ENCODE measurements at places on chromosomes 7 and 10.

- DNase-seq: no peak
These were observed 62.3 kb downstream of the ARHGAP21 start for GRCh38 chr10:24661376-24661775.

DNA sequence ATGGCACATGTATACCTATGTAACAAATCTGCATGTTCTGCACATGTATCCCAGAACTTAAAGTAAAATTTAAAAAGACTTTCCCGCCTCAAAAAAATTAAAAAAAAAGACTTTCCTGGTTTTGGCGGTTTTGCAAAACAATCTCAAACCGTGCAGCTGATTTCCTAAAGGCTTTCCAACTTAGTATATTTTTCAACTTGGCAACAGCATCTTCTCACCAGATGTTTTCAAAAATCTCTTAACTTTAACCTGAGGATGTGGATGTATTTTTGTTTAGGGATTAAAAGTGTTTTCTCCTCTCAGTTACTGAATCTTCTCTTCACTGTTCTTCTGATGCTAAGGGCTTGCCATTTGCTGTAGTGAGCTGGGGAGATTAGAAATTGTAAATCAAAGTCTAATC, 96.5 kb upstream of the PLPP4 start:
- no peak for DNase-seq

- DNase-seq: no peak
These were observed 7.1 kb downstream of the AGMO start for GRCh38 chr7:15554744-15555143.

DNA sequence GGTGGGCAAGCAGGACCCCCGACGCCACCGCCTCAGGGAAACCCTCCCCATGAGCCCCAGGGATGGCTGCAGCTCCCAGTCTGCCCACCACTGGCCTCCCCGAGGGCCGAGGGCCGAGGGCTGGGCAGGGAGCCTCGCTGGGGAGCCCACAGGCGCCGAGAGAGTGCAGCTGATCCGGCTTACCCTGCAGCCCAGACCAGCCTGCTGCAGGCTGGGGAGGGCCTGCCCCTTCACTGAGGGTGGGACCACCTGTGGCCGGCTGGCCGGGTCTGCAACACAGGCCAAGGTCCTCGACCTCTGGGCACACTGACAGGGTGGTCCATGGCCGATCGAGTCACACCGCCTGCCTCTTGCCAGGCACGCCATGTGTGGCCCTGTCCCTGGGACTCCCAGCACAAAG, 27.3 kb upstream of the ADGRA1 start:
- no peak for DNase-seq

GRCh38 chr7:71096351-71096750, 35.6 kb upstream of the GALNT17 start:
- no peak for DNase-seq

GRCh38 chr10:114956466-114956865, 18.5 kb downstream of the TRUB1 start:
- peak; percentile 13 for DNase-seq

DNA sequence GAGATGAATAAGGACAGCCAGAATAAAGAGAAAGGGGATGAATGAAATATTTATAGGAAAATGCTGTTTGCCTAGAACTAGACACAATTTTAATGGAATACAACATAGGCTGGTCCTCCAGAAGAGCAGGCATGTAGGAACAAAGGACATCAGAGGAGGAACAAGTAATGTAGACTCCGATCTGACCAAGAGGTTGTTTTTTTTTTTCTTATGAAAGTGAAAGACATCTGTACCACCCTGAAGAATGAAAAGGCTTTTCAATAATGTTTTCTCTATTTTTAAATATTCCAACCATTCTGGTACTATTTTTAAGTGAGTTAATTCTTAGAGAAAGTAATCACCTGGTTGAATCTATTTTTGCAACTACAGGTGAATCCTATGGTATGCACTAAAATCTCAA, 136.9 kb upstream of the PTN start:
- DNase-seq: no peak

DNA sequence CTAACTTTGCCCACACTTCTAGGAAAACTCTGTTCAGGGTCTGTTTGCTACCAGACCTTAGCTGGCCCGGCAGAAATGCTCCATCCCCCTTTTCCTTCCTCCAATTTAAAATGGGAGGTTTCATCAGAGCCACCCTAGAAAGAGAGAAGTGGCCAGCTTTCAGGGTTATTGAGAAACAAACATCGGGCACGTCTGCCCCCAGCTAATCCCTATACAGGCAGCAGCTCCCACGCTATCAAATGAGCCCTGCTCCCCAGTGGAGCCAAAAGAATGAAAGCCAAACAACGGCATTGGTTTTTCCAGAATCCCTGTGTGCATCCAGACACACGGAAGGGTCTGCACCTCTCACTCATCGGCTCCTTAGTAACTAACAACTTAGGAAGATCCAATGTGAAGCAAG, 132.5 kb downstream of the GRID1 start:
- DNase-seq: no peak

DNA sequence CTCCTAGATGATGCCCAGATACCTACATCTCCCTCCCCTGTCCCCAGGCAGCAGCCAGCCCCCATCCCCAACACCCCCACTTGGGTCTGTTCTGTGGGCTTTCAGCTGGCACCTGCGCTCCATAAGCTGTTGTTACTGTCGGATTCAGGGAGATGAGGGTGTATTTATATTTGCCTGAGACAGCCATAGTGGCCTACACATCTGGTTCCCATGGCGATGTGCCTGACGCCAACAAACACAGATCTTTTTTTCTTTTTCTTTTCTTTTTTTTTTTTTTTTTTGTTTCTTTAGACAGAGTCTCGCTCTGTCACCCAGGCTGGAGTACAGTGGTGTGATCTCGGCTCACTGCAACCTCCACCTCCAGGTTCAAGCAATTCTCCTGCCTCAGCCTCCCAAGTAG, 73.1 kb downstream of the CLIP2 start:
- no peak for DNase-seq

GRCh38 chr10:83991986-83992753, 147.1 kb upstream of the GHITM start:
- DNase-seq: peak; percentile 3

DNA sequence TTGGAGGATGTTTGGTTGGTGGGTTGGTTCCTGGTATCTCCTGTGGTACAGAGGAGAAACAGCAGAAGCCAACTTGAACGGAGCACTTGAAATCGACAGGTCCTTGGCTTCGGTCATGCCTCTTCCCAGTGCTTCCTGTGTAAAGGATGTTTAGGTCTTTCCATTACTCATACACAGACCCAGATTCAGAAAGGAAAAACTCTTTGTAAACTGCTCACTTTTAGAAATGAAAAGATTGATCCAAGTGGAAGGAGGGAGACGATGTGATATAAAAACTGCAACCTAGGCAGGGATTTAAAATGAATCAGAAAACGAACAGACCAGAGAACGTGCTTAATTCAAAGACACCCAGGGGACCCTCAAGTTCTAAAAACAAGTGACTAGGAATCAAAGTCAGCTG, 338.4 kb downstream of the GALNT17 start:
- DNase-seq: no peak

- DNase-seq: no peak
These were observed 652.0 kb upstream of the CELF2 start for GRCh38 chr10:10365676-10366075.

DNA sequence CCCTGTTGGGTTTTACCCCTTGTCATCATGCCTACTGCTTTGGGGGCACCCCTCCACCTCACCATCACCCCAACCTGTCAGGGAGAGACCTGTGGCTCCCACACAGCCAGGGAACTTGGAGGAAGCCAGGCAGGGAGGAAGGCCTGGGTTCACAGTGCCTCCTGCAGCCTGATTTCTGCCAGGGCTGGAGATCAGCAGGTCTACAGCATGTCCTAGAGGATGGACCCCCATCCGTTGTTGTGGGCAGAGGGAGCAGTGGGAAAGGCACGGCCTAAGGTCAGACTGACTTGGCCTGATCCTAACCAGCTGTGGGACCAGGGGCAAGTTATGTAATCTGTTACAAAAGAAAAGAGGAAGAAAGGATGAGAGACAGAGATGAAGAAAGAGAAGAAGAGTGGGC, 28.2 kb downstream of the ZCCHC24 start:
- DNase-seq: no peak

GRCh38 chr7:94052398-94053180, 48.4 kb upstream of the BET1 start:
- DNase-seq: no peak

GRCh38 chr10:71083716-71083975, 128.7 kb upstream of the UNC5B start:
- no peak for DNase-seq

- DNase-seq: no peak
These were observed 84.2 kb upstream of the FAM133B start for GRCh38 chr7:92674379-92674778.

- DNase-seq: no peak
These were observed 787.0 kb upstream of the C7orf33 start for GRCh38 chr7:147803606-147804005.

- DNase-seq: peak; percentile 51
These were observed 176.2 kb downstream of the PRKAG2 start for GRCh38 chr7:151700586-151701165.

DNA sequence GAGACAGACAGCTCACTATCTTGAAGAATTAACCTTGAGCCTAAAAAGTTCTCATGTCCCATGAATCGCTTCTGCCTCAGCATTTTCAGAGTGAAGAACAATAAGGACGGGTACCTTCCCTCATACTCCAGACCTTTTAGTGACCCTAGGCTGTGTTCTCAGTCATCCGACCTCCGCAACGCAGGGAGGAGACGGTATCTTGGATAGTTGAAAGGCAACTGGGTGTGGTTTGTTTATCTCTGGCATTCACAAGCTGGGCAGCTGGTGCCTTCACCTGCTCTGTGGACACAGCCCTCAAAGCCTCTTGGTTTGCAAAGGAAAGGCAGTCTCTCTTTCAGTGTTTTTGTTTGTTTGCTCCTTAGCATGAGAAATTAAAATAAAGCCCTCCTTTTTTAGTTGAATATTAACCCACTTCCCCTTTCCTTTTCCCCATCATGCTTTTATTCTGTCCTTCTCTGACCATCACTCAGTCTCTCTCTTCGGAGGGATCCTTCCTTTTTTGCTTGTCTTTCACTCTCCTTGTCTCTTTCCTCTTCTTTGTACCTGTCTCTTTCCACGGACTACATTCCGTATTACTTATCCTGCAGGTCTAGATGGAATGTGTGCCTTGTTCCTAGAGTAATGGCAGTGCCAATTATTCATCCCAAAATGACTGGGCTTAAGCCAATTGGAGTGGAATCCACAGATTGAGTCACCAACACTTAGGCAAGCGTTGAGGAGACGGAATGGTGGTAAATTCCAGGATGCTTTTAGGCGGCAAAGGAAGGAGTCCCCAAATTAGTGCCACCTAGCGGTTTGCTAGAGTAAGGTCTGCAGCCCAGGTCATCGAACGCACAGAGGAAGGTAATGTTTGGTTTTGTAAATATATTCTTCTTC, 45.8 kb downstream of the PRR15 start:
- peak; percentile 60 for DNase-seq

GRCh38 chr7:126411821-126412383, 840.8 kb downstream of the GRM8 start:
- DNase-seq: no peak

DNA sequence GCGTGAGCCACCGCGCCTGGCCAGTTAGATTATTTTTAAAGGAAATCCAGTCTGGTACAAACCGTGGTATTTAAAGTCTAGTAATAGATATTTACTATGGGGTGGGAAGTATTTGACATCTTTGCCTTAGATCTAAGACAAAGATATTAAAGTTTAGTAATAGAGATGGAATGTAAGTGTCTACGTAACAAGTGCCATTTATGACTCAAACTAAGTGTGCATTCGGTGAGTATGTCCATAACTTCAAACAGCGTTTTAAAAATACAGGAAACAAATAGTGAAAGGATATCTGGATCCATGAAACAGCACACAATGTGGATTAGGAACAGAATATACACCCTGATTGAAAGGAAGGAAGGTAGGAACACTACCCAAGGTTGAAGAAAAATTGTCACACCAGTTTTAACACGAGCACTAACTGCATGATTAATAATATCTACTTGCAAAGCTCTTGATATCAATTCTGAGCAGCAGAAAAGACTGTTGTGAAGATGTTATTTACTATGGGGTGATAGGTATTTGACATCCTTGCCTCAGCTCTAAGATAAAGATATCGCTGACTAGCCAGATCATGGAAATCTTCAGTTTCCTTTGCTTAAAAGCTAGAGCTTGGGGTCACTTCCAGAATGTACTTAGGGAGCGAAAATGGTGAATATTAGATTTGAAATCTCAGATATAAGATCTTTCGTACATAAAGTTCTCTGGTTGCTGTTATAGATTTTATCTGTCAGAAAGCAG, 48.7 kb downstream of the EPC1 start:
- peak; percentile 83 for DNase-seq

DNA sequence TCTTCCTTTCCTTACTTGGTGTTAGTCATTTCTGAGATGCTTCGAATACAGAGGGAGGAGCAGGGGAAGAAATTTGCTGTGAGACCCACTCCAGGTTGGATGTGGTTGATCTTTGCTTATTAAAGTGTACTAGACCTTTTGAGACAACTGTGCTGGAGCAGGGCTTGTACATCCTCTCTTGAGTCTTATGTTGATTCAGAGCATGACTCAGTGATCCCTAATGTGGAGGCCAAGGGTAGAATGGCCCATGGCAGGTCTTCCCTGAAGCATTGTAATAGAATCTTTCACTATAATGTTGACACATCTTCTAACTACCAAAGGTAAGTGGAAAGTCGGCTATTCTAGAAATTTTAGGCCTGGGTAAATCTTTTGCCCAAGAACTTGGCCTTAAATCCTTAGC, 17.0 kb upstream of the SFR1 start:
- DNase-seq: peak; percentile 26

- no peak for DNase-seq
These were observed 58.6 kb downstream of the COL13A1 start for GRCh38 chr10:69860271-69860670.

GRCh38 chr7:124276005-124276622, 243.2 kb upstream of the TMEM229A start:
- peak; percentile 9 for DNase-seq

GRCh38 chr7:36054637-36055036, 98.4 kb upstream of the EEPD1 start:
- DNase-seq: peak; percentile 52

GRCh38 chr7:20700453-20701227, 85.2 kb downstream of the ABCB5 start:
- DNase-seq: no peak

- DNase-seq: no peak
These were observed 188.5 kb upstream of the PFKP start for GRCh38 chr10:2878818-2879217.

DNA sequence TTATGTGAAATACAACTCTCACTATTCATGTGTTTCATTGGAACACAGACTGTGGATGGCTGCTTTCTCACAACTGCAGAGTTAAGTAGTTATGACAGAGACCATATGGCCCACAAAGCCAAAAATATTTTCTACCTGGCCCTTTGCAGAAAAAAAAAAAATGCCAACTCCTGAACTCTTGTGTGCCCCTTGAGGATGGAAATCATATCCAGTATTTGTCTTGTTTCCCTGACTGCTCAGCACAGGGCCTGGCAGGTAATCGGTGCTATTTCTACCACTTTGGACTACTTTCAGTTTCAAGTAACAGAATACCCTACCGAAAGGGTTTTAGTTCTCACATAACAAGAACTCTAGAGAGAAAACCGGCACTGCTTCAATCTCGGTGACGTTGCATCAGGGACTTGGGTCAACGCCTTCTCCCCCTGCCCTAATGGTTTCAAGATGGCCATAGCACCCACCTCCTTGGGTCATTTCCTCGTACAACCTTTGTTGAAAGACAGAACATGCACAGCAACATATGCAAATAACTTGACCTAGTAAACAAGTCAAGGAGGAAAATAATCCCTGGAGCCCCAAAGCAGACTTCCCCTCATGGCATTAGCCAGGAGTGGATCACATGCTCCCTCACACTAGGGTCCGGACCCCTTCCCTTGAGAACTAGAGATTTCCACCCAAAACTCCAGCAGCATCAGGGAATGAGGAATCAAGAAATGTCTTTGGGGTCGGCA, 11.8 kb upstream of the GPNMB start:
- DNase-seq: no peak

GRCh38 chr7:45598886-45599520, 24.8 kb downstream of the ADCY1 start:
- no peak for DNase-seq
